ENCODE measurements at places on chromosomes 7 and 10. TPM values are rescaled to one million over a fixed set of nuclear protein-coding genes. Genes with fewer than 3 reads are reported as not detected.
A peak's percentile ranks its signal among the peaks of the same experiment; 100 is the strongest.

GRCh38 chr7:121355574-121355973, 26.8 kb downstream of the WNT16 start:
- DNase-seq: no peak

- no peak for DNase-seq
Measured at GRCh38 chr10:13239923-13240322, 5.7 kb upstream of the UCMA start.

DNA sequence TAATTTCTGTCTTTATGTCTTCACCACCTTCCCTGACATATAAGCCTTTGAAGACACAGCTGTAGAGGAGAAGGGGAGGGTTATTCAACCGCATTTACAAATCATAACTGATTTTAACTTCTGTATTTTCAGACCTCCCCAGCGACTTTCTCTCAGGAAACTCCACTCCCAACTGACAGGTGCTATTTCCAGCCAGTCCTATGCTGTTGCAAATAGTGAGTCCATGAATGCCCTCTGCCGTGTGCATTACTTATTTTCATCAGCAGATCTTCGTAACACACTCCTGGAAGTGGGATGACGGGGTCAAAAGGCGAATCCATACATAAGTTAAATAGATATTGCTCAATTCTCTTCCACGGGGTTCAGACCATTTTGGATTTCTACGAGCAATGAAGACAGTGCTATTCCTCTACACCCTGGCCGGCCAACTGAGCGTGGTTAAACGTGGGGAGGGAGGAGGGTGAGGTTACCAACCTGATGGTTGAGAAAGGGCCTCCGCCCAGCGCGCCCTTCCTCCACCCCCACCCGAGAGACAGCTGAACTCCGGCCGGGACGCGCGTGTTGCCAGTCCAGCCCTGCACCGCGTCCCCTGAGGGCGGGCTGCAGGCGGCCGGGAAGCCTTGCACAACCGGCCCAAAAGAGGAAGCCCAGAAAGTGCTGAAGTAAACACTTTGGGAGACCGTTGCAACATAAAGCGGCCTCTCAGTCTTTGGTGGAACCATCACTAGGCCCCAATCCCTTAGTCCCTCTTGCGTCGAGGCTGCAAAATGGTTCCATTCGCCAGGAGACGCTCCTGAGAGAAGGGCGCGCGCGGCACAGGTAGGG, at the start of gene APBB1IP:
APBB1IP (plus strand) TSS at position 705 of the 825 bp plus-strand sequence. CDS start 53,986 bp downstream, outside the sequence.
- DNase-seq: no peak

- DNase-seq: peak; percentile 99
Measured at GRCh38 chr10:133309100-133309719, 496 bp downstream of the ZNF511 start.

The PLA2G12B gene
- total RNA-seq: not detected
